ENCODE measurements at places on chromosomes 16 and 17.
A peak's percentile ranks its signal among the peaks of the same experiment; 100 is the strongest.

DNA sequence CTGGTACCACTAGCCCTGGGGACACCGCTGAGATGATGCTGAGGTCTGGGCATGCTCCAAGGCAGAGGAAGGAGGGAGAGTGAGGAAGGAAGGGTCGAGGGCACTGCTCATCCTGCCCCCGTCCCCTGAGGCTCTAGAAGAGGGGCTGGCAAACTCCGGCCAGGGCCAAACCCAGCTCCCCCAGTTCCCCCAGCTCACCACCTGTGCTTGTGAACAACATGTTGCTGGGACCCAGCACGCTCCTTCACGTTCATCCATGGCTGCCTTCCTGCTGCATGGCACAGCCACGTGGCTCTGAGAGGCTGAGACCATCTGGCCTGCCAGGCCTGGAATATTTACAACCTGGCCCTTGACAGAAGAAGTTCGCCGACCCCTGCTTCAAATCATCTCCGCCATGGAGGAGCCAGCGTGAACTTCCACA, 81.2 kb downstream of the RBFOX3 start:
- DNase-seq, result no peak

- DNase-seq, result no peak
Measured at GRCh38 chr16:85323230-85323960, 211.1 kb upstream of the CIBAR2 start.

DNA sequence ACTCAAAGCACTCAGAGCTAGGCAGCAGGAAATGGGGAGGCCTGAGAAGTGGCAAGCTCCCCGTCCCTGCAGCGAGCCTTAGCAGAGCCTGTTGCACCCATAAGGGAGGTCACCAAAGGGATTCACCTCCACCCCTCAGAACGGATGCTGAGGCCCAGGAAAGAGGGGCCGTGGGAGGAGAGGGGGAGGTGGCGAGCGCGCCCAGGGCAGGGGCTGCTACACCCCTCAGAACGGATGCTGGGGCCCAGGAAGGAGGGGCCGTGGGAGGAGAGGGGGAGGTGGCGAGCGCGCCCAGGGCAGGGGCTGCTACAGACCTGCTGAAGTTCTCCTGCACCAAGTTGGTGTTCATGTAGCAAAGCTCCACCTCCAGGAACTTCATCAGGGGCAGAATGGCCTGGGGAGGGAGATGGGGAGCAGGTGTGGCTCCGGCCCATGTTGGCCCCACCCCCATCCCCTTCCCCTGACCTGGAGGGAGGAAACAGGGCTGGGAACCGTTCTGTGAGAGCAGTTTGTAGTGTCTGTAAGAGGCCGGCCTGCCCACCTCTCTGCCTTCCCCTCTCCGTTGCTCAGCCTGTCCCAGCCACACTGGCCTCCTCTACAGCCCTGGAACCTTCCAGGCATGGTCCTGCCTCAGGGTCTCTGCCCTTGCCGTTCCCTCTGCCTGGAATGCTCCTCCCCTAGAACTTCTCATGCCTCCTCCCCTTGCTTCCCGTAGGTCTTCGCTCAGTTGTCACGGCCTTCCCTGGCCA, 11.4 kb downstream of the UNC13D start:
- DNase-seq, result peak; percentile 42

- no peak for DNase-seq
Measured at GRCh38 chr17:64502021-64502420, 4.1 kb downstream of the DDX5 start.

- no peak for DNase-seq
Measured at GRCh38 chr16:58123896-58124600, 5.1 kb downstream of the CFAP20 start.

- no peak for DNase-seq
Measured at GRCh38 chr16:3950343-3951193, 70.1 kb upstream of the CREBBP start.

- DNase-seq, result peak; percentile 35
Measured at GRCh38 chr17:21275047-21275578, 9.4 kb upstream of the MAP2K3 start.

GRCh38 chr16:576823-577201, 7.0 kb downstream of the PIGQ start:
- DNase-seq, result no peak

DNA sequence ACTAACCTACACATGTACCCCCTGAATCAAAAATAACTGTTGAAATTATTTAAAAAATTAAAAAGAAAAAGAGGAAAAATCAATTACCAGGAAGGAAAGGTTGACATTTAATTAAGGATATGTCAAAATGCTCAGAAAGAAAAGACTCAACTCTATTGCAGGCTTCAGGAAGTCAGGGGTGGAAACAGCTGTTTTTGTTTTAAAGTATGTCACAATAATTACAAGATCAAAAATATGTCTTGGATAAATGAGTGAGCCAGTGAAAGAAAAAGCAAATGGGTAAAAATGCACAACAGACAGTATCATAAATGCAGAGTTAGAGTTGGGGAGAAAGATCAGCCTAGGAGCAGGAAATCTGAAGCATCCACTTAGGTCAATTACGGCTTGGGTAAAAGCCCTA, 146.0 kb downstream of the CDH11 start:
- DNase-seq, result no peak

- no peak for DNase-seq
Measured at GRCh38 chr17:68861602-68862001, 93.6 kb downstream of the ABCA8 start.

DNA sequence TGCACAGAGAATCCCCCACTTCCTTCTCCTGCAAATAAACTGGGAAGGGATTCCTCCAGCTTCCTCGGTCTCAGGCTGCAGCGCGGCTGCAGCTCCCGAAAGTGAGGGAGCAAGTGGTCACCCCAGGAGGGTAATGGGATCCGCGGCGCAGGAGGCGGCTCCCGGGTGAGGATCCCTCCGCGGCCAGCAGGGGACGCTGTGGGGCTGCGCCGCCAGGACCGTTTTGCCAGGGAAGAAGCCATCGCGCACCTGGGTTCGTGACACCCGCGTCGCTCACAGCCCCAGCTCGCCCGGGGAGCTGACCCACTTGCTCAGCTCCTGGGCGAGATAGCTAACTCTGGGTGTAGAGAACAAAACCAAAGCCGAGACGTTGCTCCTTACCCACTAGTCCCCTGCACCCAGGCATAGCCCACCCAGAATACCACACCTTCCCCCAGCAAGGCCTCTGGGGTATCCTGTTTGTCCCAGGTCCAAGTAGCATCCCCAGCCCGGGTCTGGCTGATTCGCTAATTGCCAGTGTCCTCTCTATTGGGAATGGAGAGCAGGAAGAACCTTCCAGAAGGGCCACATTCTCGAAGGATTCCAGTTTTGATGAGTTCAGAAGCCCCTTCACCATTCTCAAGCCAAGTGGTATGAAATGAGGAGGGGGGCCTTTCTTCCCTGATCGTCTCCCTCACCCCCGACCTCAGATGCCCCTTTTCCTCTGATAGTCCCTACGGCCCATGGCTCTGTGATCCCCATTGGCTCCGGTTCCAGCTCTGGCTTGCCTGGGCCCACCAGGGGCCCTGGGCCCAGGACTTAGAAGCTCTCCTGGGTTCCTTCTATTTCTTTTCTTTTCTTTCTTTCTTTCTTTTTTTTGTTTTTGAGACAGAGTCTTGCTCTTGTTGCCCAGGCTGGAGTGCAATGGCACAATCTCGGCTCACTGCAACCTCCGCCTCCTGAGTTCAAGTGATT, 14.1 kb downstream of the CYGB start:
- DNase-seq, result peak; percentile 85

DNA sequence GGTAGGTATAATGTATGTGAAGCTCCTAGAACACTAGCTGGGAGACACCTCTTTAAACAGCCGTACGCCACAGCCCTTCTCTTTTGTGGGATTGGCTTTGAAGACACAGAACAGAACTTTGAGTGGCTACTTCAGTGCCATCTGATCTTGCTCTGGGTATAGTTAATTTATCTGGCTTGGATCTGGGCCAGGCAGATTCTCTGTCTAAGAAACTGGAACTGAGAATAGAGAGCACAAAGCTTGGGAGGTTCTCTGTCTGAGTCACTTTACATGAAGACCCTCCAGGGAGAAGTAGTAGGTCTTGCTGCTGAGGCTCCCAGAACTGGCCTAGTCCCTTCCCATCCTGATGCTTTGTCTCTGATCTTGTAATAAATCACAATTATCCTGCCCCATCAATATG, 721.0 kb upstream of the KIF2B start:
- no peak for DNase-seq

DNA sequence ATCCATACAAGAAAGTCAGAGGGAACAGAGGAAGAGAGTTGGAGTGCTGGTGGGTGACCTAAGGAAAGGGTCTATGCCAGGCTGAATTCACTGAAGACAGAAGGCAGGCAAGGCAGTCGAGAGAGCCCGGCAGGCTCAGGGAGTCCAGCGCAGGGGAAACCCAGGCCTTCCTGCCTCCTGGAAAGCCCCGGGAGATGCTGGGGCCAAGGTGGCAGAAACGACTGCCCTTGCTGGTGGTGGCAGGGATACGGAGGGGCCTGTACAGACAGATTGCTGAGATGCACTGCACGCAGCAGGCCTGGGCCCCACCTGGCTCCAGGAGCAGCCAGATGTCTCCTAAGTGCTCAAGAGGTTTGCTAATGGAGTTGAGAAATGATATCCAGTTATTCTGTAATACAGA, 59.8 kb downstream of the GTF3C1 start:
- DNase-seq, result no peak

DNA sequence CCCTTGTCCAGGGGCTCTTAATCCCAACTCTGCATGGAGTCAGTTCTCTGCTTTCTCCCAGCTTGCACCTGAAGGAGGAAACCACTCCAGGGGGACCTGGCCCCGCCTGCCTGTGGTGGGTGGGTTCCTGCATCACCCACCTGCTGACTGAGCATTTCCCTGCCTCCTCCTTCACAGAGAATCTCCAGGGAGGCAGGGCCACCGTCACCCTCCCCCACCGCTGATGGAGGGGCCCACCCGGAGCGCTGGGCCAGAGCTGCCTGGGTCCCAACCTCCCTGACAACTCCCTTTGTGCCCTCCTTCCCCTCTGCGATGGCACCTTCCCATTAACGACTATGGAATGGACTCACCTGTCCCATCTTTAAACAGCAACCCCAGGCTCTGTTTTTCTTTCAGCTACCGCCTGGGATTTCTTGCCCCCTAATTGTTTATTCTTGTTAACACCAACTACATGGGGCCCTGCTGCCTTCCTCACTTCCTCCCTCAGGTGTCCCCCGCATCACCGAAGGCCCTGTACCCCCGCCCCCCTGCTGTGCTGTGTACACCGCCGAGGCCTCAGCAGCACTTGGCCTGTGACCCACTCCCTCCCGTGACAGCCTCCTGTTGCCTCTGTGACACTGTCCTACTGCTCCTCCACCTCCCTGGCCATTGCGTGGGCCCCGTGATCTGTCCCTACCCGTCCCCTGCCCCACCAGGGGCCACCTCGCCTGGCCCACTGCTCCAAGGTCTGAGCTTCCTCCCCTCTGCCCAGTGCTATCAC, 842 bp upstream of the TEDC2 start:
- DNase-seq, result peak; percentile 25

- DNase-seq, result no peak
Measured at GRCh38 chr17:50181144-50181543, 15.3 kb downstream of the SGCA start.

GRCh38 chr17:2084766-2085647, 30.1 kb downstream of the HIC1 start:
- DNase-seq, result no peak

- DNase-seq, result no peak
Measured at GRCh38 chr16:87332150-87332549, 15.0 kb upstream of the C16orf95 start.

GRCh38 chr17:58730937-58731336, 24.7 kb upstream of the PPM1E start:
- no peak for DNase-seq

- no peak for DNase-seq
Measured at GRCh38 chr16:85286066-85286831, 174.0 kb upstream of the CIBAR2 start.

- no peak for DNase-seq
Measured at GRCh38 chr16:23934610-23935236, 98.9 kb downstream of the PRKCB start.

GRCh38 chr17:1399679-1400512, at the start of gene YWHAE:
Gene YWHAE (minus strand): TSS chr17:1400222. CDS start chr17:1400110, 112 bp downstream.
- peak; percentile 98 for DNase-seq

GRCh38 chr17:55770196-55770870, 19.5 kb downstream of the PCTP start:
- DNase-seq, result no peak

GRCh38 chr16:2775765-2776499, 1.1 kb downstream of the ELOB start:
- no peak for DNase-seq

DNA sequence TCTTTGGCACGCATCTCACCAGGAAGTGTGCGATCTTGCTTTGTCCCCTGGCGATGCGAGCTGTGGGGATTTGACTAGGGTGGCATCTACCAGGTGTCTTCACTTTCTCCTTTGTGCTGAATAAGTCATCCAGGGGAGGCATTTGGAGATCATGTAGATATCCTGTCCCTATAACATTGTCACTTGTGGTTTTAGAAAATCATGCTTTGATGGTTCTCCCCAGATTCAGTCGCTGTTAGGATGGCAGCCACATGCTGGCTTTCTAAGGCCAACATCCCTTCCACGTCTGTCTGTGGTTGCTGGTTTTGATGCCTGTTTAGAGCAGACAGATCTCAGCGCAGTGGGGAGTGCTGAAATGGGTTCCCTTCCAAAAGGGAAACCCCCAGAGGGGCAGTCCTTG, 2.5 kb downstream of the ADAD2 start:
- DNase-seq, result no peak

DNA sequence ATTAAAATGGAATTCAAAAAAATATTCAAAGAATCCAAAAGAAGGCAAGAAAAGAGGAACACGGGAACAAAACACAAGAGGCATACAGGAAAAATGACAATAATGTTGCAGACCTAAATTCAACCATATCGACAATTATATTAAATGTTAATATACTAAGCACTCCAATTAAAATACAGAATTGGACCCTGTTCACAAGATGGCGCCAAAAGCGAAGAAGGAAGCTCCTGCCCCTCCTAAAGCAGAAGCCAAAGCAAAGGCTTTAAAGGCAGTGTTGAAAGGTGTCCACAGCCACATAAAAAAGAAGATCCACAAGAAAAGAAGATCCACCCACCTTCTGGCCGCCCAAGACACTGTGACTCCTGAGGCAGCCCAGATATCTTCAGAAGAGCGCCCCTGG, 6.3 kb upstream of the XAF1 start:
- no peak for DNase-seq

DNA sequence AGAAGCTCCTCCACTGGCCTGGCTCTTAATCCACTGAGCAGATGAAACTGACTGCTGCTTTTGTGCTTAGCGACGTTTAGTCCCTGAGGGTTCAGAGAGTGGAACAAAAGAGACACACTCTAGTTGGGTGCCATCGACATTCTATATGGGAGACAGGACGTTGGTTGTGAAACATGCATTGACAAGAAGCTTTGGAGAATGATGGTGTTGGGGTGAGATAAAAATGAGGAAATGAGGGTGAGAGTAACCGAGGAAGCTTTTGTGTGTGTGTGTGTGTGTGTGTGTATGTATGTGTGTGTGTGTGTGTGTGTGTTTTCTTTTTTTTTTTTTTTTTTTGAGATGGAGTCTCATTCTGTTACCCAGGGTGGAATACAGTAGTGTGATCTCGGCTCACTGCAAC, 89.5 kb downstream of the ABCC1 start:
- no peak for DNase-seq

- DNase-seq, result no peak
Measured at GRCh38 chr16:50386774-50387173, 18.0 kb upstream of the BRD7 start.
